Islet precursor cell (in vitro differentiated cells): ENCODE measurements at places on chromosomes 16 and 17.

GRCh38 chr16:19833176-19833575 lies 51.5 kb downstream of the GPRC5B start:
- no peak for DNase-seq

- peak; percentile 68 for DNase-seq
Measured at GRCh38 chr16:28082624-28083023, 19.1 kb upstream of the GSG1L start.

DNA sequence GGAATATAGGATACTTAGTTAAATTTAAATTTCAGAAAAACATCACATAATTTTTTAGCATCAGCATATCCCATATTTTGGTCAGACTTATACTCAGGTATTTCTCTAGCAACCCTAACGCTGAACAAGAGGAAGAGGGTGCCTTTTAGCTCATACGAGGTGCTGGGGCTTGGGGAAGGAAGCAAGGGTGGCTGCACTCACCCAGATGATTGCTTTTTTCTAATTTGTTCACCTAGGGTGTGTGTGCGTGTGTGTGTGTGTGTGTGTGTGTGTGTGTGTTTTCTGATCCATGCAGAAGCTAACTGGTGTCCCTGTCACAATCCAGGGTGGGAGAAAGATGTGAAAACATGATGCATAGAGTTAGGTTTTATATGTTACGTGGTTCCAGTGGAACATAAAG lies 81.2 kb downstream of the WNT3 start:
- DNase-seq = no peak

DNA sequence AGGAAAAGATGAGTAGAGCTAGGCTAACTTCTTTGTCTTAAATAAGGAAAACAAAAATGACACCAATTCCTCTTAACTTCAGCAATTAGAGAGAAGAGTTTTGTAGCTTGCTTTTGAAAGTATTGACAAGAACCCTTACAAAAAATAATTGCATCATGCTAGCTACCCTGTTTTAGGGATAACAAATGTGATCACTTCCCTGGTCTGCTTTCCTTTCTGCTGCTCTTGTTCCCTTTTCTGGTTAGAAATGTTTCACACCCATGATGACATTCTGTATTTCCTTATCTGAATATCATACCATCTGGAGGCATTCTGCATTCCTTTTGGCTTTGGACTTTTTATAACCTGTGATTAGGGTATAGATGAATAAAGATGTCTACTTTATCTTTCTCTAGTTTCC lies 9.9 kb upstream of the SMIM36 start:
- no peak for DNase-seq

- no peak for DNase-seq
Measured at GRCh38 chr16:87222335-87222734, 94.9 kb downstream of the C16orf95 start.

GRCh38 chr16:78179666-78180065 lies 80.2 kb downstream of the WWOX start:
- no peak for DNase-seq
